ENCODE measurements at places on chromosomes 12 and 14. TPM values are rescaled to one million over a fixed set of nuclear protein-coding genes. Genes with fewer than 3 reads are reported as not detected.

Gene APOF
- 0.38 TPM for total RNA-seq

Gene DPPA3
- total RNA-seq, result not detected

Gene NEUROD4
- total RNA-seq, result not detected

Gene CINP
- 34.9 TPM for total RNA-seq

Gene STXBP6
- 1.2 TPM for total RNA-seq

Gene IAPP
- total RNA-seq, result not detected

Gene LGR5
- not detected for total RNA-seq

Gene HOXC12
- total RNA-seq, result not detected

Gene RPS6KL1
- total RNA-seq, result 14.0 TPM

Gene CLSTN3
- total RNA-seq, result 17.3 TPM

Gene YEATS4
- 80.4 TPM for total RNA-seq

Gene ANKRD33
- total RNA-seq, result not detected

Gene OTOGL
- total RNA-seq, result not detected

Gene TAS2R20
- total RNA-seq, result 2.3 TPM

Gene KLHL28
- 12.7 TPM for total RNA-seq

- DNase-seq, result no peak
Measured at GRCh38 chr14:70793637-70794036, 15.7 kb downstream of the MAP3K9 start.

GRCh38 chr12:55067701-55068100 lies 47.9 kb downstream of the NEUROD4 start:
- no peak for DNase-seq

- DNase-seq, result peak; percentile 46
Measured at GRCh38 chr14:54566410-54567223, at the start of gene SAMD4A. Gene SAMD4A, plus strand, starts transcription at chr14:54567128. Its CDS starts 789 bp downstream, at chr14:54567917.

- no peak for DNase-seq
Measured at GRCh38 chr12:4615667-4616066, 33.2 kb downstream of the AKAP3 start.

GRCh38 chr12:113535100-113535499 lies 63.4 kb upstream of the LHX5 start:
- DNase-seq, result no peak

GRCh38 chr12:127340381-127340780 lies 926.6 kb upstream of the TMEM132C start:
- no peak for DNase-seq

- no peak for DNase-seq
Measured at GRCh38 chr14:77077040-77077439, 21.0 kb upstream of the CIPC start.

- no peak for DNase-seq
Measured at GRCh38 chr12:115259968-115260747, 576.2 kb upstream of the TBX3 start.

DNA sequence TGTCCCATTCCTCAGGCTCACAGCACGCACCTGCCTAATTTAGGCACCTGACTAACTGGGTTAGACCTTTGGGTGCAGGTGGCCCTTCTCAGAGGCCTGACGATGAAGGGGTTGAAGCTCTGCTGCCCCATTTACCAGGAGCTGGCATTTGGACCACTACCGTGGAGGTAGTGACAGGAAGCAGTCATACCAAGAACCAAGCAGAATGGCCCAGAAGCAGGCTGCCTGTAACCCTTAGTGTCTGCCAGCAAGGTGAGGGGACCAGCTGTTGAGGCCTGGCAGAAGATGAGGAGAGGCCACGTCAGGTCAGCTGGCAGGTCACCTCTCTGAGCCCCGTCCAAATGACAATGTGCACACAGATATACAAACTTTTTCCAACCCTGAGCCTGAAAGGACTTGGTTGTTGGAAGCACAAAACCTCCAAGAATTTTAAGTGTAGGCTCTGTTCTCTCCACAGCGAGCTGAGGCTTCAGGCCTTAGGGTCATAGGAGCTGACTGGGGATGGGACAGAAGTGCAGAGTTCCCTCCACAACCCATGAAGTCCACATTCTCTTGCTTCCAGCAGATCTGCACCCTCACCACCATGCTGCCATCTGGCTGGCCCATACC lies 23.1 kb downstream of the VASH1 start:
- no peak for DNase-seq

DNA sequence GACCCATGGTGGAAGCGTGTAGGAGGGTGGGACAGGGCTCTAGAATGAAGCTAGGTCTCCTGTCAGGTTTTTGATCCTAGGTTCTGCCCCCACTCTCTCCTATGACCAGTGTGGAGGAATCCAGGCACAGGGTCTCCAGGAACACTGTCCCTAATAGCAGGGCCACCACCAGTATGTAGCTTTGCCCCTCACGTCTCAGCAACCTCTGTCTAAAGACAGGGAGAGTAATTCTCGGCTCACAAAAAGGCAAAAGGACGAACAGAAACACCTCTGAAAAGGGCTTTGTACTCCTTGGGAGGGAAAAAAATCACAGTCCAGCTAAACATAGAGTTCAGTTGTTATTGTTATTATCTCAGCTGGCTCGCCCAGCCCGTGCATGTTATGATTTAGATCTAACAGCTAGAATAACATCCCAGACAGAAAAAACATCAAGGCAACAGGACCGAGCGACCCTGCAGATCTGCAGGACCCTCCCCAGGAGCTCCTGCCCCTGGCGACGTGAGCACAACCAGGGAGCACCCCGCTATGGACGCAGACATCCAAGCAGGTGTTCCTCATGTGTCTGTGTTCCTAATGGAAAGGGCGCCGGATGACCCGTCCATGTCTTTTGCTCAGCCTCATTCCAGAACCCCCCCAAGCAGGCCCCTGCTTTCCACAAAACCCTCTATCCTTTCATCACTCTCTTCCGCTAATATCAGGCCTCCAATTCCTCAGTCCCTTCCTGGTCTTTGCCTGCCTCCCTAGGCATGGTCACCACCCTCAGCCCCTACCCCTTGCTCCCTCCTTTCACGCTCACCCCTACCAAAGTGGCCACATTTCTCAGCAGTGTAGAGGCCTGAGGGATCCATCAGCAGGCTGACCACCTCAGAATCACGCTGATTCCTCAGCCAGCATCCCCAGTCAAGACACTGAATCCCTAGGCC lies 14.2 kb upstream of the SLC6A12 start:
- DNase-seq, result no peak

- DNase-seq, result peak; percentile 79
Measured at GRCh38 chr14:68285421-68286179, 466.0 kb downstream of the RAD51B start.

- no peak for DNase-seq
Measured at GRCh38 chr12:82124711-82125380, 233.3 kb downstream of the CCDC59 start.

GRCh38 chr14:103142026-103142425 lies 18.8 kb downstream of the TNFAIP2 start:
- DNase-seq, result peak; percentile 63

- DNase-seq, result no peak
Measured at GRCh38 chr14:45198551-45198950, 54.5 kb downstream of the MIS18BP1 start.

DNA sequence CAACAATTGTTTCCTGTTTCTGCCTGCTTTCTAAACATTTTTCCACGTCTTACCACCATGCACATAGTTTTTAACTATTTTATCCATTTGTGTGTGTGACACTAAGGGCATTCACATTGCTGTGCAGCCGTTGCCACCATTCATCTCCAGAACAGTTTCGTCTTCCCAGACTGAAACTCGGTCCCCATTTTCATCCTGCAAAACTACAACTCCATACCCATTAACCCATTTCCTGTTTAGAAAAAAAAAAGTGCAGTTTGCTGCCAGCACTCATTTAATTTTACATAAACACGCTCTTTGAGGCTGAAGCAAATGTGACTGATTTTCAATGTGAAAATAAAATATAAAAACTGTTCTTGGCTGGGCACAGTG lies 15.5 kb downstream of the UBC start:
- no peak for DNase-seq

DNA sequence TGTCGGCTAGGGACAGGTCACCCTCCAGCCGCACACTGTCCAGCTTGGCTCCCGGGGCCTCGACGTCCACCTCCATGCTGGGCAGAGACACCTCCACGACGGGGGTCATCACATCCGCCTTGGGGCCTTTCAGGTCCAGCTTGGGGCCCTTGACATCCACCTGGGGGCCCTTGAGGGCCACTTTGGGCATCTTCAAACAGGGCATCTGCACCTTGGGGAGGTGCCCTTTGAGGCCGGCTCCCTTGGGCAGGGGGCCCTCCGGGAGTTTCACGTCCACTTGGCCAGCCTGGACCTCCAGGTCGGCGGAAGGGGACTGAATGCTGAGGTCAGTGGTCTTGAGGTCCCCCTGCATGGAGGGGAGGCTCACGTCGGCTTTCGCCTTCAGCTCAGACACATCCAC lies 17.9 kb downstream of the PLD4 start:
- DNase-seq, result no peak

DNA sequence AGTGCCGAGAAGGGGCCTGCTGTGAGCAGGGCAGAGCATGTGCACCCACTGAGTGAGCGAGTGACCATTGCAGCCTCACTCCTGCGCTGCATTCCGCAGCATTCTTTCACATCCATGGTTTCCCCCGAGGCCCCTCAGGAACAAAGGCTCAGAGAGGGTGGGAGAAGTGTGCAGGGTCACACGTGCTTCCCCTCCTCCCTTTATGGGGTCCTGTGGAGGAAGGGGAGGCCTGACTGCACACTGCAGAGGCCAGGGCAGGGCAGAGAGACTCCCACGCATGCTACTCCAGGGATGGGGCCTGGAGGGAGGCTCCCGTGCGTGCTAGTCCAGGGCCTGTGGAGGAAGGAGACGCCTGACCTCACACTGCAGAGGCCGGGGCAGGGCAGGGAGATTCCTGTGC lies 63.2 kb downstream of the DIO3 start:
- DNase-seq, result no peak

- peak; percentile 61 for DNase-seq
Measured at GRCh38 chr12:48995086-48995879, 3.9 kb downstream of the DDN start.

DNA sequence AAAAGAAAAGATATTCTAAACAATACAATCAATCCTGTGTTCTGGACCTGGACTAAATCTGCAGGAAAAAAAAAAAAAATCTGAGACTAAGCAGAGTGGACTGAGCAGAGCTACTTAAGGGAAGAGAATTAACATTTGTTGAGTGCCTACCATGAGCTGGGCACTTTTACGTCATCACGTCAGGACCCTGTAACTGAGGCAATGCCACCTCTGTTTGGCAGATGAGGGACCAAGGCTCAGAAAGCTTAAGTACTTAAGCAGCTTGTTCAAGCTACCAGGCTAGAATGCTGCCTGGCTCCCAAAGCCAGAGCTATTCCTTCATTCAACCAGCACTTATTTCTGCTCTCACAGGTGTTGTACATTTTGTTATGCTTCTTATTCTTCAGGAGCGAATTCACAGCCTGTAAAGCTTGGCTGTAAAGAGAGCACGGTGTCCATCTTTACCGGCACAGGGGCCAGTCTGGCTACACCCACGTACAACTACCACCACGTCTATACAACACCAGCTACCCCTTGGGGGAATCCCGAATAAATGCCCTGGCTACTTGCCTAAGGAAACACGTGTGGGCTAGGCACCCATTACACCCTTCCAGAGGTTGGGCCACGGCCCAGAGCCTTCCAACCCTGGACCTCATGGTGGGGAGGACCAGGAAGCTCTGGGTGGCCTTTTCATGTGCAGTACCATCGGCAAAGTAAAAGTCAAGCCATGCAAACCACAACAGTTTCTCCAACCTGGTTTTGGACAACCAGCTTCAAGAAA lies 27.0 kb downstream of the TMCC3 start:
- DNase-seq, result no peak

GRCh38 chr12:80033448-80033847 lies 65.9 kb upstream of the OTOGL start:
- DNase-seq, result no peak

GRCh38 chr12:104549815-104550480 lies 93.2 kb downstream of the CHST11 start:
- DNase-seq, result peak; percentile 12

- DNase-seq, result peak; percentile 79
Measured at GRCh38 chr12:77049767-77050353, 15.5 kb downstream of the E2F7 start.

GRCh38 chr14:87321548-87321947 lies 671.4 kb downstream of the GALC start:
- DNase-seq, result no peak

DNA sequence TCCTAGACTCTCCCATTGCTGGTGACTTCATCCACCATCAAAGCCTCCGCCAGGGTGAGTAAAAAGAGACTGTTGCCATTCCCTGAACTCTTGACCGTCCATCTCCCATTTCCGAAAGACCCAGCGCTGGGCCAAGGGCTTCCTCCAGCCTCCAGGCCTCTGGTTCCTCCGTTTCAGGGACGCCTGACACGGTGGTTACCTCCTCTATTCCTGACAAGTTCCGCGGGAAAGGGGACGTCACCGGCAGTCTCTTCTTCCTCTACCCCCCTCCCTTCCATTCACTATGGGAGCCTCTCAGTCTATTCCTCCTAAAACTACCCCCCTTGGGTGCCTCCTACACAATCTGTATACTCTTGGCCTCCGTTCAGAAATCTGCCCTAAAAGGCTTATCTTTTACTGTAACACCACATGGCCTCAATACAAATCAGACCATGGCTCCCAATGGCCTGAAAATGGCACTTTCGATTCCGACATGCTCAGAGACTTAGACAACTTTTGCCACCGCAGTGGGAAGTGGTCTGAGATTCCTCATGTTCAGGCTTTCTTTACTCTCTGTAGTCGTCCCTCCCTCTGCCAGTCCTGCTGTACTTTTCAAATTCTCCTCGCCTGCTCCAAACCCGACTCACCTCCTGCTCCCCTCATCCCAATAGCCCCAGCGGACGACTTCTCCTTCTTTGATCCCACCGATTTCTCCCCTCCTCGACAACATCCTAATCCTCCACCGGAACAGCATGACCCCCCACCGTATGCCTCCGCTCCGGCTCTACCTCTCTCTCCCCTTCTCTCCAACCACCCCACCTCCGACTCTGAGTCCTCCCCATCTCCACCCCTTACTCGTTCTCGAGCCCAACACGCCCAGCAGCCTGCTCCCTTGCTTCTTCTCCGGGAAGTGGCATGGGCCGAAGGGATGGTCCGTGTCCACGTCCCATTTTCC lies 70.4 kb downstream of the MOK start:
- no peak for DNase-seq

- no peak for DNase-seq
Measured at GRCh38 chr14:26775765-26776563, 178.1 kb upstream of the NOVA1 start.

DNA sequence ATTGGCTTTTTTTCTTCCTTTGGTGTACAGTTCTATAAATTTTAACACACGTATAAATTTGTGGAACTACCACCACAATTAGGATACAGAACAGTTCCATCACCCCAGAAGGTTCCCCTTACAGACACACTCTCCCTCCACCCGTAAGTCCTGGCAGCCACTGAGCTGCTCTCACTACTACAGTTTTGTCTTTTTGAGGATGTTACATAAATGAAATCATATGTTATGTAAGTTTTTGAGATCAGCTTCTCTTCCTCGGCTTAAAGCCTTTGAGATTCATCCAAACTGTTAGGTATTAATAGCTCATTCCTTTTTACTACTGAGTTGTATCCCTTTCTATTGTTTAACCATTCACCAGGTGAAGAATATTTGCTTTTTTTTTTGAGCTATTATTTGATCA lies 74.3 kb upstream of the SLC24A4 start:
- DNase-seq, result no peak

- DNase-seq, result no peak
Measured at GRCh38 chr12:63782466-63782865, 2.8 kb downstream of the RXYLT1 start.

All from OCI-LY7 (cell line).